ENCODE measurements at places on chromosomes 12 and 14.

- DNase-seq: peak; percentile 28
These were observed 707 bp downstream of the CPSF6 start for GRCh38 chr12:69239922-69240630.

DNA sequence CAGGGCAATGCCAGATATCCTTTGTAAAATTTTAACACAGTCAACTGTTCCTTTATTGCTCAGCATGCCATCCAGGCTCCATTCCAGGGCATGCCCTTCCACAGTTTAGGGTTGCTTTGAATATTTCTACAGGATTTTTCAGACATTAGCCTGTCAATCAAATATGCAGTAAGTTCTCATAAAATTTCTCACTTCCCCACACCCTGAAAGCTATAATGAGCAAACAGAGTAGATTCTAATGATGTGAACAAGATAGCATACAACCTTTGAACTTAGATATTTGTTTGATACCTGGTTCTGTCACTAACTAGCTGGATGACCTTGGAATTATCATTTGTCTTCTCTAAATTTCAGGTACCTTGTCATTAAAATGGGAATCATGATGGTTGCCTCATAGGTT, 251.2 kb downstream of the SYT1 start:
- no peak for DNase-seq

- no peak for DNase-seq
These were observed 1.2 kb downstream of the CIROP start for GRCh38 chr14:23103581-23103980.

GRCh38 chr12:89477633-89478279, 46.8 kb downstream of the GALNT4 start:
- no peak for DNase-seq

DNA sequence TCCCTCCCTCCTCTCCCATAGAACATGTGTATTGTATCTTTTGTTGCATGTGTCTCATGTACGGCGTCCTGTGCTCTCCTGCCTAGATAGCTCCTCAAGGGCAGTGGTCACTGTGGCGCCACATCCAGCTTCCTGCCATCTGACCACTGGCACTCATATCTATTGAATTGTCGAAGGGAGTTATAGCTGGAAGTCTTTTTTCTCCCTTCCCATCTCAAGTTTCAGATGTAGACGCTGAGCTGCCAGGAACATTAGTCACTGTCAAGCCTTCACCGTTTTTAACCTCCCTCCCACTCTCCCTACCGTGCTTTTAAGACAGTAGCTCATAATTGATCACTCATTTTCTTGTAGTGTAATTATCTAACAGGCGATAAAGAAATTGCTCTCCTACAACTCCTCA, 33.0 kb downstream of the MTHFD1 start:
- no peak for DNase-seq

- DNase-seq: no peak
These were observed 191.5 kb upstream of the CAND1 start for GRCh38 chr12:67077617-67078016.

- DNase-seq: no peak
These were observed 155.4 kb upstream of the ARHGAP5 start for GRCh38 chr14:31921721-31922120.

GRCh38 chr12:110277530-110278254, 3.4 kb upstream of the ATP2A2 start:
- DNase-seq: no peak

Measured in activated CD4-positive, alpha-beta T cell treated with anti-CD3 and anti-CD28 coated beads, Interleukin-2, amount 50 U/mL, for 24 hours (primary cell).